Activated CD8-positive, alpha-beta memory T cell treated with anti-CD3 and anti-CD28 coated beads, Interleukin-2, amount 10 ng/mL, durations not matched to agents 7 days and 5 days (primary cell): ENCODE measurements at places on chromosomes 16 and 17. TPM values are rescaled to one million over a fixed set of nuclear protein-coding genes. Genes with fewer than 3 reads are reported as not detected.
A peak's percentile ranks its signal among the peaks of the same experiment; 100 is the strongest.

CALB2 gene
- total RNA-seq, result not detected

DNA sequence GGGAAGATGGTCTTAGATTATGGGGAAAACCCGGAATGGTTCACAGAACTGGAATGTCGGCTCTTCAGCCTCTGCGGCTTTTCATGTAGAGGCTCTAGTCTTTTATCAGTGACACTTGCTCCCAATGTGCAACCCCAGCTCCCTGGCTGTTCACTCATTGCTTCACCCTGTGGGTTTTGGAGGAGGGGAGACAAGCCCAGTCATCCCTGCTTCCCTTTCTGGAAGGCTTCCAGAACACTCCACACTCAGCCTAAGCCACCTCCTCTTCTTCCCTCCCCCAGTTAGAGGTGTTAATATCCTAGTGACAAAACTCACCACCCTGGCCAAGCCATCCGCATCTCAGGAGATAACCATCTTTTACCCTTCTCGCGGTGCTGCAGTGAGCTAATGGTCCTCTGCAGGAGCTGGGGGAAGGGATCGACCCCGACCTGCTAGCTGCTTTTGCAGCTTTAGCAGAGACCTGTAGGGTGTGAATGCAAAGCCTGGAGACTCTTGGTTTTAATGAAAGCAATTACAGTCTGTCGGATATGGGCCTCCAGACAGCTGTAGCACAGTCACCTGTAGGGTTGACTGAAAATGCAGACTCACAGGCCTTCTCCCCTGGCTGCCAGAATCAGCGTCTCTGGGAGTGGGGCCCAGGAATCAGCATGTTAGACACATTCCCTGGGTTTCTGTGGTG is 24.3 kb upstream of the LASP1NB start:
- H3K4me3 ChIP-seq, result peak overlapping the region; percentile 50
- DNase-seq, result peak; percentile 90
- no peaks in the 10 kb centered on the region for H3K27me3 ChIP-seq
- H3K27ac ChIP-seq, result peak overlapping the region; percentile 93
- H3K4me1 ChIP-seq, result peaks cover 69% of the 10 kb centered on the region
- peaks cover 62% of the 10 kb centered on the region for H3K36me3 ChIP-seq

ASB16 gene
- 0.26 TPM for total RNA-seq

EPX gene
- not detected for total RNA-seq

HBA2 gene
- not detected for total RNA-seq

DNA sequence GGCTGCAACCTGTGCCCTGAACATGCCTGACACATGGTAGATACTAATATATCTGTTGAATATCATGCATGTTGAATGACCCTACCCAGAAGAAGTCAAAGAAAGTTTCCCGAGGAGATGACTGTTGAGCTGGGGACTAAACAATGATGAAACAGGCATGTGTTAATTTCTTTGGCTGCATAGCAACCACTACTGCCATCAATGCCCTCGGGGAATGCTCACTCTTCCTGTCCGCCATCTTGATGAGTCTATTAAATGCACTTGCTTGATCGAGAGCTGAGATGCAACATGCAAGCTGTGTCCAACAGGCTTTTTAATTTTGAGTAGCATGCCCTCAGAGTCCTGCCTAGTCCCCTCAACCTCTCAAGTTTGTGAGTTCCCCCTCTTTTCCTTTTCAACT is 31.3 kb downstream of the GRIN2A start:
- no peaks in the 10 kb centered on the region for H3K36me3 ChIP-seq
- DNase-seq, result no peak
- H3K4me3 ChIP-seq, result no peak overlapping the region
- H3K27ac ChIP-seq, result no peak overlapping the region

- H3K4me1 ChIP-seq, result peaks cover 23% of the 10 kb centered on the region
- peaks cover 10% of the 10 kb centered on the region for H3K36me3 ChIP-seq
- H3K4me3 ChIP-seq, result no peak overlapping the region
- no peak overlapping the region for H3K27ac ChIP-seq
Measured at GRCh38 chr17:75063626-75064025, 16.6 kb downstream of the KCTD2 start.

DNA sequence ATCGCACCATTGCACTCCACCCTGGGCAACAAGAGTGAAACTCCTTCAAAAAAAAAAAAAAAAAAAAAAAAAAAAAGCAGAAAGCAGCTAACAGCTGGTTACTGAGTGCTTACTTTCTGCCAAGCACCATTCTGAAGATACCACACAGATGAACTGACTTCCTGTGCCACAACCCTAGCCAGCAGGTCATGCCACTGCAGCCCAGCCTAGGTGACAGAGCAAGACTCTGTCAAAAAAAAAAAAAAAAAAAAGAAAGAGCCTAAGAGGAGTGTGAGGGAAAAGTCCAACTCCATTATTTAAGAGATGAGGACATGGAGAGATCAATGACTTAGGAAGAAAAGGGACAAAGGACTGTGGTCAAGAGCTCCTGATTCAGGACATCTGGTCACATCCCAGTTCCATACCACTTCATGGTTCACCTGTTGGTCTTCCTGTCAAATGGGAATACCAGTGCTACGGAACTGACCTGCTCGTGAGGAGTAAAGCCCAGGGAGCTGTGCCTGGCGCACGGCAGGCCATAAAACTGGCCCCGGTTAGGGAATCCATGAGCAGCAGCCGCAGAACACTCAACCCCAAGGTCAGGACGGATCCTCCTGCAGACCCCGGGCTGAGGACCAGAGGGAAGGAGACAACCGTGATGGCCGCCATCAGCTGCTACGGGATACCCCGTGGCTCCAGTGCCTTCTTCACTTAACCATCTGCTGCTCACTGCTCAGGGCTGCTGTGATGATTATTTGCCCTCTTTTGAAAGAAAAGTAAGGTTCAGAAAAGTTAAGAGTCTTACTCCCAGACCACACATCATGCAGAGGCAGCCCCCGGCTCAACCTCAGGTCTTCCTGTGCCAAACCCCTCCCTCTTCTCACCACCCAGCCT is 950 bp downstream of the KLHDC4 start:
- H3K36me3 ChIP-seq, result peaks cover 31% of the 10 kb centered on the region
- H3K4me1 ChIP-seq, result peaks cover 46% of the 10 kb centered on the region
- DNase-seq, result peak; percentile 65
- peak overlapping the region; percentile 91 for H3K27ac ChIP-seq
- no peaks in the 10 kb centered on the region for H3K27me3 ChIP-seq

DNA sequence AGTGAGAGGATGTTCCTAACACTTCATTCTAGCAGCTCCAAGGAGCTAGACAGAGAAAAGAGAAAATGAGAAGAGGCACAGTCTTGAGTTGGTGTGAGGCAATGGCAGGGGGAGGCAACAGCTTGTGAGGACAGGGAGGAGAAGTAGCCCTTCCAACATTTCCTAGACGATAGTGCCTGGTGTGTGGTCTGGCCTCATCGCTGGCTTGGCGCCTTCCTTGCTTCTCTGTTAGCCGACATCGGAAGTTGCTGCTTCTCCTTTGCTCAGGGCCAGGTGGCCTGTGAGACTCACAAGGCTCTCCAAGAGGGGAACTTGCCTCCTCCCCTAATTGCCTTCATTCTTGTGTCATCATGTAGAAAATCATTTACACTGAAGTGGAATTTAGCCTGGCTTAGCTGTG is 208.7 kb downstream of the MAP2K4 start:
- no peak overlapping the region for H3K27ac ChIP-seq
- H3K36me3 ChIP-seq, result no peaks in the 10 kb centered on the region
- no peak overlapping the region for H3K4me3 ChIP-seq
- no peak for DNase-seq
- no peaks in the 10 kb centered on the region for H3K27me3 ChIP-seq

GRCh38 chr17:40854175-40854814 is 12.7 kb downstream of the KRT12 start:
- DNase-seq, result no peak
- no peak overlapping the region for H3K4me3 ChIP-seq
- H3K4me1 ChIP-seq, result no peaks in the 10 kb centered on the region
- H3K27me3 ChIP-seq, result peaks cover 25% of the 10 kb centered on the region

GRCh38 chr17:7363311-7363710 is 8.4 kb downstream of the TMEM95 start:
- DNase-seq, result no peak
- H3K4me1 ChIP-seq, result no peaks in the 10 kb centered on the region
- H3K36me3 ChIP-seq, result no peaks in the 10 kb centered on the region
- no peak overlapping the region for H3K27ac ChIP-seq

DNA sequence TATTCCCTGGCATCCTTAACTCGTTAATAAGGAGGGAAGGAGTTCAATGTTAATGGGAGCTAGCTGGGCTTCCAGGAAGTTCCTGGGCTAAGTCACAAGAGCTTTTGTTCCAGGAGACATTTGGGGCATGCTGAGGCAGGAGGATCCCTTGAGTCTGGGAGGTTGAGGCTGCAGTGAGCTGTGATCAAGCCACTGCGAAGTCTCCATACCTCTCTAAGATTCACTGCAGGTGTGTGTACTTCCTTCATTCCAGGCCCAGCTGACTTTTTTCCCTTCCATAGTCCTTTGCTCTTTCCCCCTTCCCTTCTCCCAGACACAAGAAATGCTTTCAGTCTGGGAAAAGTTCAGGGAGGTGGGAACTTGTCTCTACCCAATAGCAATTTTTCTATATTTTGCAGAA is 489.8 kb downstream of the NPIPA7 start:
- H3K27me3 ChIP-seq, result peaks cover 12% of the 10 kb centered on the region
- H3K27ac ChIP-seq, result no peak overlapping the region
- DNase-seq, result no peak
- no peak overlapping the region for H3K4me3 ChIP-seq
- H3K4me1 ChIP-seq, result no peaks in the 10 kb centered on the region

- no peak overlapping the region for H3K4me3 ChIP-seq
- H3K36me3 ChIP-seq, result peaks cover 41% of the 10 kb centered on the region
- peaks cover 20% of the 10 kb centered on the region for H3K4me1 ChIP-seq
- DNase-seq, result peak; percentile 47
Measured at GRCh38 chr16:89534252-89534756, 26.1 kb downstream of the SPG7 start.

KCNJ18 gene
- total RNA-seq, result not detected

GRCh38 chr16:70800781-70801480 is at the start of gene VAC14:
Gene VAC14 (minus strand): TSS chr16:70801158. CDS start chr16:70800900, 258 bp downstream.
- H3K27ac ChIP-seq, result peak within 1 kb of the TSS; percentile 85
- no peaks in the 10 kb centered on the region for H3K36me3 ChIP-seq
- peaks cover 26% of the 10 kb centered on the region for H3K4me1 ChIP-seq
- peak; percentile 97 for DNase-seq

CACNG5 gene
- total RNA-seq, result not detected

GRCh38 chr17:62968445-62968923 is 2.4 kb downstream of the TANC2 start:
- peaks cover 34% of the 10 kb centered on the region for H3K27me3 ChIP-seq
- DNase-seq, result peak; percentile 70
- H3K4me1 ChIP-seq, result peaks cover 31% of the 10 kb centered on the region
- H3K27ac ChIP-seq, result no peak overlapping the region

- no peak overlapping the region for H3K4me3 ChIP-seq
- no peaks in the 10 kb centered on the region for H3K36me3 ChIP-seq
- no peaks in the 10 kb centered on the region for H3K4me1 ChIP-seq
- H3K27me3 ChIP-seq, result peaks cover 47% of the 10 kb centered on the region
- DNase-seq, result no peak
- H3K27ac ChIP-seq, result no peak overlapping the region
Measured at GRCh38 chr17:34571428-34572130, 7.8 kb upstream of the TMEM132E start.

GRCh38 chr17:77684803-77685798 is 273.4 kb upstream of the TNRC6C start:
- H3K4me3 ChIP-seq, result no peak overlapping the region
- no peaks in the 10 kb centered on the region for H3K36me3 ChIP-seq
- no peaks in the 10 kb centered on the region for H3K27me3 ChIP-seq

DNA sequence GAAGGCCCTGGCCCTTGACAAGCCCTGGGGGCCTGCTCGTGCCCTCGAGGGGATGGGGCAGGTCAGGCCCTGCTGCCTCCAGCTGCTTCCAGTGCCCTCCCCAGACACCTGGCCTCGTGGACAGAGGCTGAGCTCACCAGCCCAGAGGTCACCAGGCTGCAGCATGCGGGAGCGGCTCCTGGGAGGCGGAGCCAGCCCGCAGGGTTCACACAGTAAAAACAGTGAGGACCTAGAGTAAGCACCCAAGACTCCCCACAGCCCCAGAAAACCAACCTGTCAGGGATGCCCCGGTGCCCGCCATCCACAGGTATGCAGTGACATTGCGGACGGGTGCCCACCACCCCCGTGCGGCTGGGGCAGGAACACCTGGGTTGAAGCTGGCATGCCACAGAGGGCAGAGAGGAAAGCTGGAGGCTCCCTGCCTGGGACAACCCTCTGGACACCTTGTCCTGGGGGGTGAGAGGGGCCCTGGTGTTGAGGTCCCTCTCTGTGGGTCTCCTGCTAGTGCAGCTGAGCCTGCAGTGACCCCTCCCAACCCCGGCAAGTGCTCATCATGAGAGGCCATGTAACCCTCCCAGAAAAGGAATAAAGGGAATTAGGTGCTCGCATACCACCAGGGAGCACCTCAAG is 62.1 kb downstream of the LMF1 start:
- no peak overlapping the region for H3K4me3 ChIP-seq
- no peaks in the 10 kb centered on the region for H3K27me3 ChIP-seq
- DNase-seq, result no peak
- no peak overlapping the region for H3K27ac ChIP-seq

GRCh38 chr16:66878067-66878466 is 2.2 kb upstream of the PDP2 start:
- no peaks in the 10 kb centered on the region for H3K27me3 ChIP-seq
- peaks cover 74% of the 10 kb centered on the region for H3K4me1 ChIP-seq
- peak overlapping the region; percentile 67 for H3K27ac ChIP-seq
- no peak overlapping the region for H3K4me3 ChIP-seq

MYH8 gene
- total RNA-seq, result not detected

- peaks cover 61% of the 10 kb centered on the region for H3K36me3 ChIP-seq
- H3K4me3 ChIP-seq, result no peak overlapping the region
- no peak for DNase-seq
- no peak overlapping the region for H3K27ac ChIP-seq
- H3K4me1 ChIP-seq, result peaks cover 28% of the 10 kb centered on the region
Measured at GRCh38 chr16:2437032-2437790, 8.0 kb downstream of the CCNF start.

GUCY2D gene
- total RNA-seq, result not detected

DNA sequence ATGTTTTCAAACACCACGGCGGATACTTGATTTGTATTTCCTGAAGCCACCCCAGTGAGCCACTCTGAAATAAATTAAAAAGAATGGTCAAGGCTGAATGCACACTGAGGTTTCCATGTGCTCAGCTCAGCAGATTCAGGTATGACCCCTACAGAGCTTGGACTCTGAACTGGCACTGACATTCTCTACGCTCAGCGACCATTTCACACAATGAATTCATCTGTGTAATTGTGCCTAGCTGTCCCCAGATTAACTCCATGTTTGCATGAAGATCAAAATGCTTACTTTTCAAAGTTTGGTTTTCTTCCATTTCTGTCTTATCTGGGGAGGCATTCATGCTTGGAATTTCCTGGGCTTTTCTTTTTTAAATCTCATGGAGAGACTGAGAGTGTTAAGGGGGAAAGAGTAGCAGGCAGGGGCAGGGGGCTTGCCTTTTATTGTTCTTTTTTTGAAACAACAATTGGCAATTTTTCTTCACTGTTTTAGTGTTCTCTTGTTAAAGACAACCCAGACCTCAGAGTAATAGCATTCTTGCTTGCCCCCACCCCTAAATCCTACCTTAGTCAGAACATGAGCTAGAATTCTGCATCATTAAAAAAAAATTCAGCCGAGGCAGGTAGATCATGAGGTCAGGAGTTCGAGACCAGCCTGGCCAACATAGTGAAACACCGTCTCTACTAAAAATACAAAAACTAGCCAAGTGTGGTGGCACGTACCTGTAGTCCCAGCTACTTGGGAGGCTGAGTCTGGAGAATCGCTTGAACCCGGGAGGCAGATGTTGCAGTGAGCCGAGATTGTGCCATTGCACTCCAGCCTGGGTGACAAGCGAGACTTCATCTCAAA is 85.5 kb upstream of the HNF1B start:
- no peak for DNase-seq
- H3K27ac ChIP-seq, result no peak overlapping the region
- H3K36me3 ChIP-seq, result peaks cover 7% of the 10 kb centered on the region
- H3K27me3 ChIP-seq, result peaks cover 4% of the 10 kb centered on the region

- H3K27me3 ChIP-seq, result peaks cover 62% of the 10 kb centered on the region
- no peak for DNase-seq
- H3K27ac ChIP-seq, result no peak overlapping the region
- H3K4me1 ChIP-seq, result peaks cover 13% of the 10 kb centered on the region
- H3K36me3 ChIP-seq, result no peaks in the 10 kb centered on the region
Measured at GRCh38 chr16:68781784-68782183, 44.7 kb downstream of the CDH1 start.
